ENCODE measurements at places on chromosomes 6 and 20.

GRCh38 chr20:62326959-62327725 is 24.3 kb downstream of the ADRM1 start:
- DNase-seq = no peak

DNA sequence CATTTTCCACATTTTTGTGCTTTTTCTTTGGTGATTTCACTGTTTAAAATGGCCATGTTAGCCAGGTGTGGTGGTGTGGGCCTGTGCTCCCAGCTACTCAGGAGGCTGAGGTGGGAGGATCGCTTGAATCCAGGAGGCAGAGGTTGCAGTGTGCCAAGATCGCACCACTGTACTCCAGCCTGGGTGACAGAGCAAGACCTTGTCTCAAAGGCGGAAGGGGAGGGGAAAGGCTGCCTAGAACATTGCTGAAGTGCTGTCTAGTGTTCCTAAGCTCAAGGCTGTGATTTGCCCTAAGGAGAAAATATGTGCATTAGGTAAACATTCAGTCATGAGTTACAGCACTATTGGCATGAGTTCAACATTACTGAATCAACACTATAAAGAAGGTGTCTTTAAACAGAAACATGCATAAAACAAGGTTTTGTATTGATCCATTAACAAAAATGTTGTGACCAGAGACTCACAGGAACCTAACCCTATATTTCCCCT is 14.0 kb downstream of the ZC2HC1B start:
- no peak for DNase-seq

DNA sequence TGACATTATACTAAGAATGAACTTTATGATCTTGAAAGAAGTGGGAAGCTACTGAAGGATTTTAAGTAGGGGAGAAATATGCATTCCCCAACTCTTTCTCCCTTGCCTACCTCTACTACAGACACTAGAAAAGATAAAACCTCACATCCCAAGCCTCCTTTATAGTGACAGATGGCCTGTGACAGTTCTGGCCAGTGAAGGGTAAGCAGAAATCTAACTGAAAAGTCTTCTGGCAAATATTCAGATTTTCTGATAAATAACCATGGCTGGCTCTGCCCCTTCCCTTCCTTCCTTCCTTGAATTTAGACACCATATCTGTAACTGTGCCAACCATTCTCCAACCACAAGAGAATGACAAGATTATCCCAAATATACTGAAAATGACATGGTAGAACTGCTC is 10.2 kb upstream of the BEND6 start:
- no peak for DNase-seq

DNA sequence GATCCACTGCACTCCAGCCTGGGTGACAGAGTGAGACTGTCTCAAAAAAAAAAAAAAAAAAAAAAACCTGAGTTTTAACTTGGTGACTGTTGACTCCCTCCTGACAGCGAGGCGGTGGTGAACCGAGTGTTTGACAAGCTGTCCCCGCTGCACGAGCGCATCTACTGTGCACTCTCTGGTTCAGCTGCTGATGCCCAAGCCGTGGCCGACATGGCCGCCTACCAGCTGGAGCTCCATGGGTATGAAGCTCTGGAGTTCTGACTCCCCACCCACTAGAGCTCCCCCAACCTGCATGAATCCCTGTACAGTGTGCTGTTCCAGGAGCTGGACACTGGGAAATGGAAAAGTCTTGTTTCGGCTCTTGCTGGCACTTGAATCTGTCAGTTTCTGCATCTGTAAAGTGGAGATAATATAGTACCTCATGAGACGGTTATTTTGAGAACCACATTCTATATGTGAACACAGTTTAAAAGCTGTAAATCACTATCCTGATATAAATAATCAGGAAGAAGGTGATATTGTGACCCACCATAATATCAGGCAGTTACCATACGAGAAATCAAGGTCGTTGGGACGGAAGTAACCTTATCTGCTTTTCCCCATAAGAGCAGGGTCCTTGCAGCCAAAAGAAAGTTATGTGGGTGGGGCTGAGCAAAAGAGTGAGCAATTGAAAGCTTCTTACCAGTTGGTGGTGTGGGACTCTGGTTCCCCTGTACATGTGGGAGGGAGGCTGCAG is 3.3 kb downstream of the PSMB9 start:
- DNase-seq = no peak

GRCh38 chr6:118787724-118788423 is 106.1 kb upstream of the ASF1A start:
- DNase-seq = no peak

- DNase-seq = peak; percentile 73
Observed at GRCh38 chr6:161498359-161498758, 224.5 kb upstream of the AGPAT4 start.

DNA sequence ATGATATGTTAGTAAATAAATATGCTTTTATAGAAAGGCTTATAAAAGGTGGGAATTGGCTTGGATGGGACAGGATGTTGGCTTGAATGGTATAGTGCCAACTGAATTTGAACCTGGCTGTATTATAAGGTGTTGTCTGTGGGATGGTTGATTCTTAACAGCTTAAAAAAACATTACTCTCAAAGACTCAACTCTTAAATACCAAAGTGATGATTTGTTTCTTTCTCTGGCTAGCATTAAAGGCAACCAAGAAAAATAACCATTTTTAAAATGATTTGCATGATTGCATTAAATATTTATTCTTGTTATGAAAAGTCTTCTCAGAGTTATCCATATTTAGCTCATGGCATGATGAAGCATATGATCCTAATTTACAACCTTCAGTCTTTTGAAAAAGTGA is 216.2 kb downstream of the RIMS1 start:
- DNase-seq = no peak

GRCh38 chr20:45419188-45420091 is 3.5 kb downstream of the PIGT start:
- no peak for DNase-seq

GRCh38 chr20:3786126-3786484 is 435 bp downstream of the CENPB start:
- DNase-seq = no peak

- DNase-seq = no peak
Observed at GRCh38 chr20:36975099-36975818, 23.8 kb upstream of the SAMHD1 start.

GRCh38 chr6:128606611-128607010 is 86.2 kb upstream of the PTPRK start:
- DNase-seq = no peak

GRCh38 chr20:39813190-39813829 is 851.2 kb downstream of the DHX35 start:
- DNase-seq = no peak

- no peak for DNase-seq
Observed at GRCh38 chr6:16754876-16755275, 6.4 kb downstream of the ATXN1 start.

GRCh38 chr6:167898673-167899311 is 72.1 kb downstream of the AFDN start:
- no peak for DNase-seq

DNA sequence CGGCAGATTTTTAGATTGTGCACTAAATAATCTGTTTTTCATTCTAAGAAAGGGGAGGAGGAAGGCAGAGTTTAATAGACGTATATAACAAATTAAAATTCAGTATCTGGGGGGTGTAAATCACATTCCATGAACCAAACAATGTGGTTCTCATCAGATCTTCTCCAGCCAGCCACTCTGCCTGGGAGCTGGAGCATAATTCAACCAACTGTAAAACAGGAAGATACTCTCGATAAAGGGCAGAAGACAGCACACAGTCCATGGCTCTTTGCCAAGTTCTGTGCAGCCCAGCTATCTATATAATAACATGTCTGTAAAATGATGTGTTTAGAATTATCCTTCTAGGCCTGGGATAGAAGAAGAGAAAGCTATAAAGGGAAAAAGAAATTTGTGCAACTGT is 289.9 kb upstream of the ZFP64 start:
- DNase-seq = no peak

- no peak for DNase-seq
Observed at GRCh38 chr6:80215063-80215462, 108.6 kb downstream of the BCKDHB start.

GRCh38 chr20:17749978-17750721 is 50.4 kb downstream of the BANF2 start:
- no peak for DNase-seq

DNA sequence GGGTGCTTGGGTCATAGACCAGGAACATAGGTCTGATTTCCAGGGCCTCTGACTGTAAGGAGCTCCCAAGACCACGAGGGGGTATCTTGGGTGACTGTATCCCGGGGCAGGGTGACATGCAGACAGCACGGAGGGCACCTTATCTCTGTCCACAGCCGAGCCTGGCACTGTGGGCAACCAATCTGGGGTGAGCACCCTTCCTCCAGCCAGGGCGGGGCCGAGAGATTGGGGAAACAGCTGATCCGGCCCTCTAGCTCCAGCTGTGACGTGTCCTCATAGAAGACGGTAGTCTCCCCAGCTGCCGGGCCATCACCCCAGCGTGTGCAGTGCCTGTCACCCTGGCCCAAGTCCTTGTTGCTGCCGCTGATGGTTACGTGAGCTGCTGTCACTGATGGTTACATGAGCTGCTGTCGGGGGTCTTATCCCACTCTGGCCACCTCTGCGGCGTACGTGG is 139.6 kb upstream of the RNF24 start:
- no peak for DNase-seq

DNA sequence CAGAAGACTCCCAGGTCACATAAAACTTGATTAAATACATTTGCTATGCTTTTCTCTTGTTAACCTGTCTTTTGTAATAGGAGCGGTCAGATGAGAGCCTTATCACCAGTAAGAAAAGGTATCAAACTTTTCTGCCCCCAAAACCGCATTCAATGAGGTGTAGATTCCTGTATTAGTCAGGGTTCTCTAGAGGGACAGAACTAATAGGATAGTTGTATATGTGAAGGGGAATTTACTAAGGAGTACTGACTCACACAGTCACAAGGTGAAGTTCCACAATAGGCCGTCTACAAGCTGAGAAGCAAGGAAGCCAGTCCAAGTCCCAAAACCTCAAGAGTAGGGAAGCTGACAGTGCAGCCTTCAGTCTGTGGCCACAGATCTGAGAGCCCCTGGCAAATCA is 32.7 kb downstream of the PTPRK start:
- no peak for DNase-seq

GRCh38 chr6:71197780-71198179 is 90.8 kb upstream of the OGFRL1 start:
- DNase-seq = no peak

DNA sequence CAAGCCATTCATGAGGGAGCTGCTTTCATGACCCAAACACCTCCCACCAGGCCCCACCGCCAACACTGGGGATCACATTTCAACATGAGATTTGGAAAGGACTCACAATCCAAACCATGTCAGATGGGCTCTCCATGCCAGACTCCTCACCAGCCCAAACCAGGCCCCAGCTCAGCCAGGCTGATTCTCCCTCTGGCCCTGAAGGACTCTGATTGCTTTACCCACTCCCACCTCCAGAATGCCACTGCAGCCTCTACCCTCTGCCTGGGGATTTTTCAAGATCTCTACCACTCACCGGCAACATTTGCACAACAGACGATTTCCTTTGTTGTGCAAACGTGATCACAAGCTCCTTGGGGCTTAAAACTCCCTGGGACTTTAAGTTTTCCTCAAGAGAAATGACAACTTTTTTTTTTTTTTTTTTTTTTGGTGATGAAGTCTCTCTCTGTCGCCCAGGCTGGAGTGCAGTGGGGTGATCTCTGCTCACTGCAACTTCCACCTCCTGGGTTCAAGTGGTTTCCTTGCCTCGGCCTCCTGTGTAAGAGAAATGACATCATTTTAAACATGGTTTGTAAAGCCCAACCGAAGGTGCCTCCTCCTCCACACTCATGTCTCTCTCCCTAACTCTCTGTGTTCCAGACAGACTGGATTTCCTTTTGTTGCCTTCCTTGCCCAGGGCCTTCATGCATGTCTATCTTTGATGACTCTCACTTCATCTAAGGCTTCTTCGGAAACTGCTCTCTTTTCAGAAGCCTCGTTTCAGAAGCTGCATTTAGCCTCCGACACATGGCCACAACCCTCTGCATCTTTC is 147.0 kb downstream of the CDH26 start:
- DNase-seq = peak; percentile 31

GRCh38 chr6:14228571-14228970 is 111.0 kb downstream of the CD83 start:
- DNase-seq = no peak

- no peak for DNase-seq
Observed at GRCh38 chr6:166423781-166424180, 41.0 kb upstream of the MPC1 start.

DNA sequence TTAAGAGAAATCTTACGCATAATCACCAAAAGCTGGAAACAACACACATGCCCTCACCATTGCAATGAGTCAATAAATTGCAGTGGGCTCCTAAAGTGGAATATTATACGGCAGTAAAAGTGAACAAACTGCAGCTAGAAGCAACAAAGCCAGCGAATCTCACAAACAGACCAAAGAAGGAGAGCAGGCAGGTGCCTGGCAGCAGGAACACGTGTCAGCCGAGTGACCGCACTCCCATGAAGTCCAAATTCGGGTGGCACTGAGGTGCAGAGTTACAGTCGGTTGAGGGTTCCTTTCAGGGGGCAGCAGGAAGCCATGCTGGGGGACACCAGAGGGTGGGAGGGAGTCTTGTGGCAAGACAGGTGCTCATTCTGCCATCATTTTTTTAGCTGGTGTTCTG is 313.1 kb downstream of the TAF4 start:
- no peak for DNase-seq

- no peak for DNase-seq
Observed at GRCh38 chr6:36662827-36663256, 15.7 kb upstream of the CDKN1A start.

DNA sequence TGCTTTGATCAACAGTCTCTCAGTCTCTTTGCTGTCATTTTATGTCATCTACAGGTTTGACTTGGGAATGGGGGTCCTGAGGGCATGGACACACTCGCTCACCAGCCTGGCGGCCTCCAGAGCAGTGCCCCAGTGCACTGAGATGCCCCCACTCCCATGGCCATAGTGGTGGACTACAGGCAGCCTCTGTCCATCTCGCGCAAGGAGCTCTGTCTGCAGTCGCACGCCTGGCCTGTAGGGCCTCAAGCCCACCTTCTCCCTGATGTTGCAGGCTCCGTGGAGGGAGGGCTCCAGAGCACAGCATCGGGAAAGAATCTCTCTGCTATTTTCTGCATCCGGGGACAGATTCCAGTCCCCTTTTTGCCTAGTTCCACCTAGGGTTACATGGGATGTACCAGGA is 22.6 kb downstream of the DDO start:
- DNase-seq = no peak

- no peak for DNase-seq
Observed at GRCh38 chr6:144289006-144289405, 3.9 kb downstream of the UTRN start.

DNA sequence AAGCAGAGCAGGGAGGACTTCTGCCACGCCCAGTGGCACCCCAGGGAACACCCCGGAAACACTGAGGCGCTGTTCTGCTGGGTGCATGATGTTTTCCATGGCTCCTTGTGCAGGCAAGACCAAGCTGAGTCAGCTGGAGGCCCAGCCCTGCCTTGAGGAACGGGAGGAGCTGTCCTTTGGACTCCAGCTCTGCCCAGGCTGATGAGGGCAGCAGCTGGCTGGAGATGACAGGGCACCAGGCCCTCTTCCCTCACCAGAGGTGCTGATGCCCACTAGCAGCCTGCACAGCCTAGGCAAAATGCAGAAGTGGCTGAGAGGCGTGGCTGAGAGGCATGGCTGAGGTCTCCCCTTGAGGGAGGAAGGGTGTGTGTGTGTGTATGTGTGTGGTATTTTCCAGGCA is 2.4 kb downstream of the C6orf132 start:
- no peak for DNase-seq

GRCh38 chr6:36627141-36627540 is 33.0 kb downstream of the SRSF3 start:
- DNase-seq = no peak

Measured in iPS DF 6.9 (cell line).